Activated CD8-positive, alpha-beta T cell treated with anti-CD3 and anti-CD28 coated beads for 36 hours (primary cell): ENCODE measurements at places on chromosomes 2 and 18.

GRCh38 chr2:74779587-74780135 is 54.3 kb upstream of the HK2 start:
- H3K27ac ChIP-seq: no peak overlapping the region
- no peaks in the 10 kb centered on the region for H3K27me3 ChIP-seq
- DNase-seq: no peak
- H3K4me1 ChIP-seq: peaks cover 11% of the 10 kb centered on the region
- no peak overlapping the region for H3K4me3 ChIP-seq

- H3K4me3 ChIP-seq: no peak overlapping the region
- no peak overlapping the region for H3K27ac ChIP-seq
- no peak for DNase-seq
- no peaks in the 10 kb centered on the region for H3K36me3 ChIP-seq
- peaks cover 7% of the 10 kb centered on the region for H3K27me3 ChIP-seq
- H3K4me1 ChIP-seq: no peaks in the 10 kb centered on the region
Observed at GRCh38 chr18:416930-417329, 83.6 kb downstream of the COLEC12 start.

- no peak for DNase-seq
- H3K27ac ChIP-seq: peak overlapping the region; percentile 79
- H3K36me3 ChIP-seq: peaks cover 41% of the 10 kb centered on the region
- peaks cover 49% of the 10 kb centered on the region for H3K4me1 ChIP-seq
- no peaks in the 10 kb centered on the region for H3K27me3 ChIP-seq
- H3K4me3 ChIP-seq: no peak overlapping the region
Observed at GRCh38 chr2:10398496-10398895, 49.6 kb downstream of the ODC1 start.

- peaks cover 2% of the 10 kb centered on the region for H3K4me1 ChIP-seq
- no peak overlapping the region for H3K4me3 ChIP-seq
- H3K36me3 ChIP-seq: no peaks in the 10 kb centered on the region
Observed at GRCh38 chr2:31378389-31378788, 36.2 kb downstream of the XDH start.

- H3K27ac ChIP-seq: no peak overlapping the region
- no peaks in the 10 kb centered on the region for H3K36me3 ChIP-seq
- peaks cover 4% of the 10 kb centered on the region for H3K4me1 ChIP-seq
- H3K4me3 ChIP-seq: no peak overlapping the region
Observed at GRCh38 chr2:237200462-237200861, 114.8 kb downstream of the COPS8 start.

- peaks cover 36% of the 10 kb centered on the region for H3K4me1 ChIP-seq
- DNase-seq: peak; percentile 88
- H3K27me3 ChIP-seq: no peaks in the 10 kb centered on the region
- peak overlapping the region; percentile 43 for H3K4me3 ChIP-seq
- peak overlapping the region; percentile 72 for H3K27ac ChIP-seq
Observed at GRCh38 chr2:28348149-28348567, 44.5 kb upstream of the FOSL2 start.

DNA sequence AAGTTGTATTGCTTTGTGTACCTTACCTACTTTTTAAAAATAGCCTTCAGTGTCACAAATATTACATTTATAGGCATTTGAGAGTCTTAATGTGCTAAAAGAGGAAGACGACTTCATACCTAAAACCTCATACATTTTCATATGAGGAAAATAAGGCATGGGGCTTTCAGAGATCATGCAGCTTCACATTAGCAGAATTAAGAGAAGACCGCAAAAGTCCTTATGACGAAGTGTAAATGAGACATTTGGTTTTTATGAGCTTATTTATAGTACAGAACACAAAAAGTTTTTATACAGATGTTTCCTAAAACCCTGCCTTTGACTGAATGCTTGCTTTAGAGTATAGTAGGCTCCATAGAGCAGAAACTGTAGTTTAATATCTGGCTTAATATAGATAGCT is 10.1 kb upstream of the CCDC138 start:
- H3K4me3 ChIP-seq: no peak overlapping the region
- H3K36me3 ChIP-seq: peaks cover 32% of the 10 kb centered on the region
- H3K27me3 ChIP-seq: no peaks in the 10 kb centered on the region
- DNase-seq: no peak
- no peaks in the 10 kb centered on the region for H3K4me1 ChIP-seq

GRCh38 chr2:147492471-147492870 is 352.4 kb upstream of the ACVR2A start:
- peaks cover 7% of the 10 kb centered on the region for H3K4me1 ChIP-seq
- no peaks in the 10 kb centered on the region for H3K27me3 ChIP-seq
- H3K36me3 ChIP-seq: no peaks in the 10 kb centered on the region
- no peak overlapping the region for H3K27ac ChIP-seq
- H3K4me3 ChIP-seq: no peak overlapping the region

DNA sequence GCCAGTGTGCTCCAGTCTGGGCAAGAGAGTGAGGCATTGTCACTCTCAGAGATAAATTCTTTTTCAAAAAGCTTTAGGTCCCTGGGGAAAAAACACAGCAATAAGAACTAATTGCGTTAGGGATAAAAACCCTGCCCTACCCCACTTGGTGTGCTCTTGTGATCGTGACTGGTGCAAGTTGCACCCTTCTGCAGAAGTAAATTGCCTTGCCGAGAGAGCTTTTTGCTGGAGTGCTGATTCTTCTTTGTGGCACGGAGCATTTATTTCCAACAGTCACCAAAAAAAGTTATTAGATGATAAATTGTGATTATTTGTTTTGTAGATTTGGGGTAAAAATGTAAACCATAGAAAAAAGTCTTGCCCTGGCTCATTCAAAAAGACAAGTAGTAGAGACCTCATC is 12.3 kb upstream of the GPR55 start:
- H3K4me3 ChIP-seq: no peak overlapping the region
- H3K4me1 ChIP-seq: peaks cover 10% of the 10 kb centered on the region
- H3K27ac ChIP-seq: no peak overlapping the region
- H3K36me3 ChIP-seq: peaks cover 13% of the 10 kb centered on the region
- no peaks in the 10 kb centered on the region for H3K27me3 ChIP-seq
- DNase-seq: no peak

DNA sequence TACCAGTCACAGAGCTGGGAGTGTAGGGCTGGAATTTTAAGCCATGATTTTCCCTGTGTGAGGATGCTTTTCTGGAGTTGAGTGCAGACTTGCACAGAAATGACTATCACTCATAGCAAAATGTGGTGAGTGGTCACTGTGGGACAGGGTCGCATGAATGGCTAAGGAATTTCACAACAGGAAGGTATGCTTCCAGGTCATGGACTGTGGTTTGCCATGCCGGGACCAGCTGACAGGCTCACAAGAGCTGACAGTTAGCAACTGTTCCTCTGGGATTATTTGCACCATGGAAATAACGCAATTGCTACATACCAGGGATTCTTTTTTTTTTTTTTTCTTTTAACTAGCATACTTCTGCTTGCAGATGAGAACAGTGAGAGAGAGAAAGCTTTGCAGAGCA is 3.8 kb upstream of the UXS1 start:
- H3K27me3 ChIP-seq: no peaks in the 10 kb centered on the region
- H3K27ac ChIP-seq: no peak overlapping the region

- H3K27ac ChIP-seq: no peak overlapping the region
- no peaks in the 10 kb centered on the region for H3K27me3 ChIP-seq
- H3K4me1 ChIP-seq: no peaks in the 10 kb centered on the region
- DNase-seq: no peak
- H3K4me3 ChIP-seq: no peak overlapping the region
Observed at GRCh38 chr2:18301421-18302139, 258.9 kb downstream of the RDH14 start.

DNA sequence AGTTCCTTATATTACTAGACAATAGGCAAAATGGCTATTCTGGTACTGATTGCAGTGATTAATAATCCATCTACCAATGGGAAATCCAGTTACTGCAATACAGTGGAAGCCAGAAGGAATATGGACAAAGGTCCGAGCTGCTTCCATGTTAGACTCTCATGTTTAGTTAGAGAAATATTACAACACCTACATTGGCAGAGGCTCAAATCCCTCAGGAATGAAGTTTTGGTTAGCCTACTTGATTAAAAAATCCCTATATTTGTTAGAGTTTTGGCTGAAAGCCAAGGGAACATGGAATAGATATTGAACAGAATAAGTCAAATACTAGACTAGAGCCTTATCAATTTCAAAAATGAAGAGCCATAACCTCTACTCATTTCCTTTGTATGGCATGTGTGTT is 48.5 kb downstream of the ARL6IP6 start:
- no peak for DNase-seq
- H3K4me1 ChIP-seq: no peaks in the 10 kb centered on the region
- peaks cover 2% of the 10 kb centered on the region for H3K36me3 ChIP-seq
- peaks cover 3% of the 10 kb centered on the region for H3K27me3 ChIP-seq
- H3K4me3 ChIP-seq: no peak overlapping the region
- no peak overlapping the region for H3K27ac ChIP-seq

GRCh38 chr2:196534495-196534894 is 105.0 kb upstream of the CCDC150 start:
- no peak overlapping the region for H3K4me3 ChIP-seq
- H3K27me3 ChIP-seq: peaks cover 5% of the 10 kb centered on the region
- H3K36me3 ChIP-seq: no peaks in the 10 kb centered on the region
- H3K27ac ChIP-seq: no peak overlapping the region
- no peak for DNase-seq

- H3K27ac ChIP-seq: no peak overlapping the region
- H3K36me3 ChIP-seq: peaks cover 7% of the 10 kb centered on the region
- no peaks in the 10 kb centered on the region for H3K27me3 ChIP-seq
- no peak overlapping the region for H3K4me3 ChIP-seq
Observed at GRCh38 chr2:204012072-204012653, 75.6 kb downstream of the ICOS start.

- no peaks in the 10 kb centered on the region for H3K4me1 ChIP-seq
- H3K27me3 ChIP-seq: peaks cover 2% of the 10 kb centered on the region
- H3K4me3 ChIP-seq: no peak overlapping the region
Observed at GRCh38 chr2:20382965-20383810, 32.5 kb upstream of the PUM2 start.

GRCh38 chr2:52222128-52222527 is 1190.2 kb upstream of the NRXN1 start:
- no peak for DNase-seq
- no peaks in the 10 kb centered on the region for H3K4me1 ChIP-seq
- no peaks in the 10 kb centered on the region for H3K27me3 ChIP-seq
- H3K27ac ChIP-seq: no peak overlapping the region
- no peak overlapping the region for H3K4me3 ChIP-seq
- H3K36me3 ChIP-seq: no peaks in the 10 kb centered on the region

GRCh38 chr18:13797157-13797611 is 26.8 kb upstream of the MC5R start:
- H3K27ac ChIP-seq: no peak overlapping the region
- peaks cover 5% of the 10 kb centered on the region for H3K4me1 ChIP-seq
- no peak overlapping the region for H3K4me3 ChIP-seq
- DNase-seq: no peak
- peaks cover 26% of the 10 kb centered on the region for H3K27me3 ChIP-seq
- H3K36me3 ChIP-seq: no peaks in the 10 kb centered on the region

DNA sequence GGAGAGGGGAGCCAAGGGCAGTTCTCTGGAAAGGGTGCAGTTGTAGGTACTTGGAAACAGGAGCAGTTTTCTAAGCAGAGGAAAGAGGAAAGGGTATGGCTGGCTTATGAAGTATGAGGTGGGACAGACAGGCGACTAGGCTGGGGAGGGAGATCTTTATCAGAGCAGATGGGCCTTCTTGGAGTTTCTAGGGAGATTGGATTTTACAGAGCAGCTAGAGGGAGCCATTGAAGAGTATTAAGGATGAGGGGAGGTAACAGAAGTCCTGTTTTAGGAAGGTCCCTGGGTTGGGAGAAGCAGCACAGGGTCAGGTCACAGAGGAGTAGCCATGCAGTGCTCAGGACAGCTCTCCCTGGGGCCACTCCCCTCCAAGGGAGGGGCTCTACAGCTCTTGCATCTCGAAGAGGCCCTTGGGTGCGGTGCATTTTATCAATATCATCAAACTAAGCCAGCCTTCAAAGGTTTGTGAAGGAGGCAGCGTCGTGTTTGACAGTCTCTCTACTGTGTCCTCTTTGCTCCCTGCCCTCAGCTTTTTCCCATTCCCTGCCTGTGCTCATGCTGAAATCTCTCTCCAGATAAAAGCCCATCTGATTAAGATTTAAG is 154.3 kb downstream of the SETBP1 start:
- H3K27ac ChIP-seq: no peak overlapping the region
- peaks cover 15% of the 10 kb centered on the region for H3K4me1 ChIP-seq
- no peak for DNase-seq
- H3K36me3 ChIP-seq: no peaks in the 10 kb centered on the region

DNA sequence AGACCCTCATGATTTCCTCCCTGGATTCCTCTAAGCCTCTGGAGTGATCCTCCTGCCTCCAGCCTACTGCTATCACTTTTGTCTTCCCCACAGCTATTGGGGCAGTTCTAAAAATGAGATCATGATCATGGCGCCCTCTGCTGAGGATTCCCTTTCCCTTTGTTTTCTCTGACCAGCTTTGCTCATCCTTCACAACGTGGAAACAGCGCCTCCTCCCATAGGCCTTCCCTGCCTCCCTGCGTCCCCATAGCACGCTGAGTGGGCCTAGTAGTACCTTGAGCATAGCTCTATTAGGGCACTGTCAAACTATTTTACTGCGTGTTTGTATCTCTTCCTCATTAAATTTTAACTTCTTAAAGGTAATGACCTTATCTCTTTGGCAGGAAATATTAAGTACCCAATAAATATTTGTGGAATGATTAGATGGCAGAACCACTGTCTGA is 207.0 kb upstream of the FANCL start:
- H3K27me3 ChIP-seq: peaks cover 5% of the 10 kb centered on the region
- no peaks in the 10 kb centered on the region for H3K36me3 ChIP-seq
- no peaks in the 10 kb centered on the region for H3K4me1 ChIP-seq
- no peak overlapping the region for H3K4me3 ChIP-seq
- no peak overlapping the region for H3K27ac ChIP-seq

GRCh38 chr2:28697602-28698149 is 54.0 kb upstream of the PPP1CB start:
- H3K27me3 ChIP-seq: no peaks in the 10 kb centered on the region
- no peaks in the 10 kb centered on the region for H3K36me3 ChIP-seq
- no peak for DNase-seq
- H3K4me3 ChIP-seq: no peak overlapping the region
- H3K4me1 ChIP-seq: no peaks in the 10 kb centered on the region

- no peaks in the 10 kb centered on the region for H3K27me3 ChIP-seq
- no peak overlapping the region for H3K27ac ChIP-seq
- no peak for DNase-seq
- H3K4me3 ChIP-seq: no peak overlapping the region
- H3K4me1 ChIP-seq: no peaks in the 10 kb centered on the region
- H3K36me3 ChIP-seq: no peaks in the 10 kb centered on the region
Observed at GRCh38 chr2:128501006-128501690, 182.5 kb upstream of the HS6ST1 start.

DNA sequence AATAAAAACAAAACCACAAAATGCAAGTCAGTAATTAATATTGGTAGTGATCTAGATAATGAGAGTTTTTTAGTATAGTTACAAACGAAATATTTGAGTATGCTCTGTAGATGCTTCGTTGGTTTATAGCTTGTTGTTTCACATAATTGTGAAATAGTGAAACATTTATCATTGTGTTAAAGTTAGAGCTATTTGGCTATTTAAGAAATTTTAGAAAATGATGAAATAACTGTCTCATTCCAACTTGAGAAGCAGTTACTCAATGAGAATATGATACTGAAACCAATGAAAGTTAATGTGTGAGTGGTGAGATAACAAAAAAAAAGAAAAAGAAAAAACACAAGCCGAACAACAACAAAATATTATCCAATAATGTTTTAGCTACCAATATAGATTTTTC is 475.6 kb upstream of the ZEB2 start:
- H3K27ac ChIP-seq: no peak overlapping the region
- no peaks in the 10 kb centered on the region for H3K4me1 ChIP-seq
- H3K27me3 ChIP-seq: peaks cover 10% of the 10 kb centered on the region
- DNase-seq: no peak
- H3K36me3 ChIP-seq: no peaks in the 10 kb centered on the region
